ENCODE measurements at places on chromosomes 7 and 10. TPM values are rescaled to one million over a fixed set of nuclear protein-coding genes. Genes with fewer than 3 reads are reported as not detected.

CUZD1 gene
- 0.31 TPM for total RNA-seq

DNA sequence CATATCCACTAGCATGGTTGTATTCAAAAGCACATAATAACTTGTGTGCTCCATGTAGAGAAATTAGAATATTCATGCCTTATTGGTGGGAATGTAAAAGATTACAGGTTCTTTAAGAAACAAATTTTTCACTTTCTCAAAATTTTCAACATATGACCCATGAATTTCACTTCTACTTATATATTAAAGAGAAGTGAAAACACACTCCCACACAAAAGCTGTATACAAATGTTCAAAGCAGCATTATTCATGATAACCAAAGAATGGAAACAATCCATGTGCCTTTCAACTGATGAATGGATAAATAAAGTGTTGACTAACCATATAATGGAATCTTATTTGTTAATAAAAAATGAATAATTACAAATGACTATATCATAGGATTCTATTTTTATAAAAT, 694.5 kb upstream of the PCDH15 start:
- DNase-seq, result no peak

DNA sequence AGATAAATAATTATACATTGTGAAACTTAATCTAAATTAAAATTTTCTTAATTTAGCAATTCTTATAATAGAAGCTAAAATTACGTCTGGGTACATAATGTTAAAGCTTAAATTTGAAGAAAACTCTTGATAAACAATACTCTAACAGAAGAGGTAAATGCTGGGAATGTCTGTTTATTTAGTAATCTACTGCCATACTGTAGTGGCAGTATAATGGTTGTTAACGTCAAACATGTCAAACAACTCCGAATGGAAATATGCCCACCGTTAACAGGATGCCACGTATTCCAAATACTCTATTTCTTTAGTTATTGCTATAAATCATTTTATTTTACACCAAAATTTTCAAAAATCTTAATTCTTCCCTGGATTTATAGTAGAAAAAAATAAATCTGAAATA, 40.0 kb upstream of the PTPN12 start:
- no peak for DNase-seq

- no peak for DNase-seq
Measured at GRCh38 chr7:28291559-28291958, 111.0 kb upstream of the JAZF1 start.

SLC16A12 gene
- total RNA-seq, result 4.1 TPM

DNA sequence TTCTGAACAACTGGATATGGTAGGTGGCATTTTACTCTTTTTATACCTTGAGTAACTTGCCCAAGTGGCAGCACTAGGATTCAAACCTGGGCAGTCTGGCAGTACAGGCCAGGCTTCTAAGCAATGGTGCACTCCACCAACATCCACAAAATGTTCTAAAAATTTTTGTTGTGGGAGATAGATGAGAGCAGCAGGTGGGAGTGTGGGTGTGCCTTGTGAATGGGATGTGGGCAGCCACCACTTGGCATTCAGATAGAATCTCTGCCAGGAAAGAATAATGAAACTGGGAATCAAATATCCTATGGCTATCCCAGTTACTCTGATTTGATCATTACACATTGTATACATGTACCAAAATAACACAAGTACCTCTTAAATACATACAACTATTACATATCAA, 810.7 kb downstream of the MAGI2 start:
- DNase-seq, result no peak

GRCh38 chr10:3260066-3260834, 87.7 kb upstream of the PITRM1 start:
- no peak for DNase-seq

DNA sequence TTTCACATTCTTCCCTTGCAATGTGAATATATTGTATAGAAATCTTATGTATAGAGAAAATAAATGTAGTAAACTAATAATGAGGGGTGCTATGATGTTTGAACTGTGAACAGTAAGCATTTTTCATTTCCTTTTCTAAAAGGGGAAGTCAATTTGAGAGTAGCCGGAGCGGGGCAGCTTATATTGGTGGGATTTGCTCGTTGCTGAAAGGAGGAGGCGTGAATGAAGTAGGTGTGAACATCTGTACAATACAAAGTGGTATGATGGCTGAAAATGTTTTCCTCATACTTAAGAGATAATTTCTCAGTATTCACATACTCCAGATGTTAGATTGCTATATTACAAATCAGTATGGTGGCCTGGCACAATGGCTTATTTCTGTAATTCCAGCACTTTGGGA, 87.1 kb downstream of the SRI start:
- DNase-seq, result no peak

DNA sequence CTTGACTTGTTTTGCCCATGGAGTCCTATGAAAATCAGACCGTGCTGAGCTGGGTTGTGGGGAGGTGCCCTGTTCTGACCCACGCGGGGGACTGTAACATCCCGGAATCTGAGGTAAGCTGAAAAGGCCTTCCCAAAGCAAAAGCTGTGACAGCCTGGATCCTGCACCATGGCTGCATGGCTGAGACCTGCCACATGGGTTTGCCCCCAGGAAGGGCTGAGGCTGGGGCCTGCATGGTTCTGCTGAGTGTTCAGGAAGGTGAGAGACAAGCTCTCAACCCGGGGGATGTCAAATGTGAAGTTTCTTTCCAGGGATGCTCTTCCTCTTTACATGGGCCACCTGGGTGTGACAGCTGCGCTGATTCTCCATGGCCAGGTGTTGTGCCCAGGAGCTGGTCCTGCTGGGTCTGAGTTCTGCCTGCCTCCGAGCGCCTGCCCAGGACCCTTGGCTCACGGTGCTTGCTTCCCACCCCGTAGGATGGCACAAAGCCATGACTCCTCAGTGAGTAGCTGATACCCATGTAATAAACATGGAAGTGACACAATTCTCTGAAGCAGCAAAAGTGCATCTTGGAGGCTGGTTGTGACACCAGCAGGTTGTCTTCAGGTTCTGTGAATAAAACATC, 58.3 kb downstream of the VIPR2 start:
- no peak for DNase-seq

DNA sequence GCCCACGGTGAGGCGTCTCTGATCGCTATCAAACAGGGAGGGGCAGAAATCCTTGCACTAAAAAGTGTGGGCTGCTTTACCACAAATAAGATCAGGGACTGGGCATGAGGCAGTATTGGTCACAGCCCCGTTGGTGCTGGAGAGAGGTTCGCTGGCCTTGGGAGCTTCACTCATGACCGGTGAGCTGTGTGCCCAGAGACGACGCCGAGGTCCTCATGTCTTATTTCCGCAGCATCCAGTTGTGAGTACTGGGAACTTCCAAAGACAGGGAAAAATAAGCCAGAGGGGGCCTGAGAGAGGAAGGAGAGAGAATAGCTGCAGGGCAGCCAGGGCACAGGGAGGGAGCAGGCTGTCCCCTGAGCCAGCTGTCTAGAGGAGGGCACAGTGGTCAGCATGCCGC, 154.2 kb upstream of the PRKCQ start:
- no peak for DNase-seq

DNA sequence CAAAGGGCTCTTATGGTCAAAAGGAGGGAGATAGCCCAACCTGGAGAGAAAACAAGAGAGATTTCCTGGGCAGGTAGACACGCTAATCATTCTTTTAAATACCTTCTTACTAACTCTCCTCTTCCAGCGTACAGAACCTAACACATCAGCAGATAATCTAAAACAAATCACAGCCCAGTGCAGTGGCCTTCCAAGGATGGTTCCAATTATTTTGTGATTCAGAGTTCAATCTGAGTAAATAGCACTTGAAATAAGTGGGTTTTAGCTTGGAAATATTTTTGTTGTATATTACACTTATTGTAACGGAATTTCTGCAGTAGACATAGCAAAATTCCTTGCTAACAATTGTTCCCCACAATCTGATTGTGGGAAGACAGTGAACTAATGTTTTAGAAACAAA, 7.3 kb upstream of the IMPDH1 start:
- no peak for DNase-seq

DNA sequence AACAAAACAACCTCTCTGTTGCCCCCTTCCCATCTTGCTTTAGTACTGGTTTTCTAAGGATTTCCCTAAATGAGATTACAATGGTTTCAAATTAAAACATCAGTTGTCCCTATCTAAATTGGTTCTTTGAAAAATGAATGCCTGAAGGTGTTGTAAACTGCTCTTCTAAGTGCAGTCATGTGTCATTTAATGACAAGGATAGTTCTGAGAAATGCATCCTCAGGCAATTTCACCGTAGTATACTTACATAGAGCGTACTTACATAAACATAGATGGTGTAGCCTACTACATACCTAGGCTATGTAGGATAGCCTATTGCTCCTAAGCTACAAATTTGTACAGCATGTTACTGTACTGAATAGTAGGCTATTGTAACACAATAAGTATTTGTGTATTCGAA, 278.1 kb downstream of the MAGI2 start:
- no peak for DNase-seq

- DNase-seq, result no peak
Measured at GRCh38 chr10:50420196-50420595, 168.9 kb upstream of the ASAH2 start.

GAD2 gene
- 9.7 TPM for total RNA-seq

- no peak for DNase-seq
Measured at GRCh38 chr10:73117976-73118743, 7.9 kb downstream of the NUDT13 start.

GRCh38 chr10:104253606-104254410, 884 bp upstream of the GSTO1 start:
- DNase-seq, result no peak

GPR85 gene
- total RNA-seq, result 272 TPM

FASTK gene
- total RNA-seq, result 30.7 TPM

GRCh38 chr10:89921403-89921802, 220.0 kb downstream of the KIF20B start:
- no peak for DNase-seq

Data from occipital lobe (tissue), 3 donors.